ENCODE measurements at places on chromosomes 2 and 18. TPM values are rescaled to one million over a fixed set of nuclear protein-coding genes. Genes with fewer than 3 reads are reported as not detected.

The TM4SF20 gene
- 1.4 TPM for total RNA-seq

The DAW1 gene
- total RNA-seq: 0.79 TPM

The KCNF1 gene
- total RNA-seq: 0.15 TPM

The C1GALT1C1L gene
- total RNA-seq: not detected

The POMC gene
- total RNA-seq: 1.6 TPM

The GBX2 gene
- total RNA-seq: not detected

The PCARE gene
- 0.15 TPM for total RNA-seq

The LINC00305 gene
- not detected for total RNA-seq

The HDAC4 gene
- total RNA-seq: 46.0 TPM

The VIT gene
- 20.1 TPM for total RNA-seq

The KCNE4 gene
- total RNA-seq: 3.8 TPM

The LIMS3 gene
- 4.2 TPM for total RNA-seq

Data from ovary (tissue), 10 donors.